ENCODE measurements at places on chromosomes 5 and 9.

DNA sequence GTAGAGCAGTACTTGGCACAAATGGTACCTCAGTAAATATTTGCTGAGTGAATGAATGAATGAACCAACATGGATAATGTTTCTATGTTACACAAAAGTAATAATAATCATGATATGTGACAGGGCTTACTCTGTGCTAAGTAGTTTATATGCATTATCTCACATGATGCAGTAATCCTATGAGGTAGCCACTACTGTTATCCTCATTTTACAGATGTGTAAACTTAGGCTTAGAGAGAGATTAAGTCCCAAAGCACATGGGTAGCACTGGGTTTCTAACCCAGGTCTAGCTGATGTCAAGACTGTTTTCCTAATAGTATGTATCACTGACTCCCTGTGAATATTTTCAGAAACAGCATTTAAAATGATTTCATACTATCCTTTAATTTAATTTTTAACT lies 44.1 kb upstream of the VDAC1 start:
- no peak for DNase-seq

DNA sequence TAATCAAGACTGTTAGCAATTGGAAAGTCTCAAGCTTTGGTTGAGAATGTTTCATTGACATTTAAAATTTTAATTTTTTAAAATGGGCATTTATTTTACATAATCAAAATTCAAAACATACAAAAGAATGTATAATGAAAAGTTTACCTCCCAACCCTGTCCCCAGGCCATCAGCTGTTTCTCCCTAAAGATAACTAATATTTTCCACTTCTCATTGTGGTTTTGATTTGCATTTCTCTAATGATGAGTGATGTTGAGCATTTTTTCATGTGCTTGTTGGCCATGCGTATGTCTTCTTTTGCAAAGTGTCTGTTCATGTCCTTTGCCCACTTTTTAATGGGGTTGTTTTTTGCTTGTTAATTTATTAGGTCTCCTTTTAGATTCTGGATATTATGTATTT lies 11.4 kb upstream of the MACIR start:
- no peak for DNase-seq

- no peak for DNase-seq
Measured at GRCh38 chr5:602466-603035, 9.6 kb upstream of the CEP72 start.

DNA sequence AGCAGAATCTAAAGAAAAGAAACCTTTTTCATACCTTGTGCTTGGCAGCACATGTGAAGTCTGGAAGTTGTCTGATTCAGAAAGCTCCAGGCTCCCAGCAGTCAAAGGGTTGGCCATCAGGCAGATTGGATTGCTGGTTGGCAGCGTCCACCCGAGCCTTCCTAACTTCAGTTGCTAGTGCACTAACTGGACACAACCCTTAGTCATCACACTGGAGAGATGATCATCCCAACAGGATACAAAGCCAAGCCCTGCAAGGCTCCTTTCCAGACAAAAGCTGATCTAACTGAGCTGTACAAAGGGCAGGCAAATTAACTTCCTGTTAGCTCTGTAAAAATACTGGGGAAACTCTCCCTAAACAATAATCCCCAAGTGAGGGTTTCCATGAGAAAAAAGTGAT lies 185.6 kb downstream of the SNX18 start:
- DNase-seq = no peak

DNA sequence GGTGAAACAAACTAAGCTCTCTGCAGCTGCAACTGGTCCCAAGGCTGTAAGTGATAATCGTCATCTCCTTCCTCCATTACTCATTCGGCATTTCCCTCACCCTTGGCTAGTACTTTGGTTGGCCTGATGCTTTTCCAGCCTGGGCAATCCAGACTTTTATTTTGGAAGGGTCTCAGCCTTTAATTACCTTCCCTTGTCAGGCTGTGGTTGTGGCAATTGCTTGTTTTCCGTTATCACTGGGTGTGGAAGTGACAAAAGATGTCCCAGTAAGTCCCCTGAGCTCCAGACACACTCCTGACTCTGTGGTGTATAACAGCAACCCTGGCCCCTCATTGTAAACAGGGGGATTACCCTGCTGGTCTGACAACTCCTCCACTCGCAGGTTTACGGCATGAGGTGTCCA lies 6.3 kb upstream of the FAF2 start:
- DNase-seq = no peak

DNA sequence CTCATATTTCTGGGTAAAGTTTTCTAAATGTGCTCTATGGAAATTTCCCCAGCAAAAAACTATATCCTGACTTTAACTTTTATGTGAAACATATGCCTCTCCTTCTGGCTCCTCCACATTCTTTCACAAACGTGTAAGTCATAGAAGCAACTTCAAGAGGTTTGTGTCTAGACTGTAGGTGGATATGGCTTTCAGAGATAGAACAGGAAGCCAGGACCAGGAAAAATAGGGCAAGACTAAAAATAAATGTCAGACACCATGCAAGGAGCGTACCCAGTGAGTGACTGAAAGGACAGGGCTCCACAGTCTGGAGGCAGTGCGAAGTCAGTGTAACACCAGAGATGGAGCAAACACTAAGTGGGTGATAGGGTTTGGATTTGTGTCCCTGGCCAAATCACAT lies 240.7 kb downstream of the COX7C start:
- DNase-seq = no peak

- DNase-seq = no peak
Measured at GRCh38 chr9:122088880-122089706, 4.0 kb downstream of the TTLL11 start.

- no peak for DNase-seq
Measured at GRCh38 chr9:86690034-86690433, 257.3 kb downstream of the GAS1 start.

Measured in GM12878 (cell line).